ENCODE measurements at places on chromosomes 1 and 21.
A peak's percentile ranks its signal among the peaks of the same experiment; 100 is the strongest.

DNA sequence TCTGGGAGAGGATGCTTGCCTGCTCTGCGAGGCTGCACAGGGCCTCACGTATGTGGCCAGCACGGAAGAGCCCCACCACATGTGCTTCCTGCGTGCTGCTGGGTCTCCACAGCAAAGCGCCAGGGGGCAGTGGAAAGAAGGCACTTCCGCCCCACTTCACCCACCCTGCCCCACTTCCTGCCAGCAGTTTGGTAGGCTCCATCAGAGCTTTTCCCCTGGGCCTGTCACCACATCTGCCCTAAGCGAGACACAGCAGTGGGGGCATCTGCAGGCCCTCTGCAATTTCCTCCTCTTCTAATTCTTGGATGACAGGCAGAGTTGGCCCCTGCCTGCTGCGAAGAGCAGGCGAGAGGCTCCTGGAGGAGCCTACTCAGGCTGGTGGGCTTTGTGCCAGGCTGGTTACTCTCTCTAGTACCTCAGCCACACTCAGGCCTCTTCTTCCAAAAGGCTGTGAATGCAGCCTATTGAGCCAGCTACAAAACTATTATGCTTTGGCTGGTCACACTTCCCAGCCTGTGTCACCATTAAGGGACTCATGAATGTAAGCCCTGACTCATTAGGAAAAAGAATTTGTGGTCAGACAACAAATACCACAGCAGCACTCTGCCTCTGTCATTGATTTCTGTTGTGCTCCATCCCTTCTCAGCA lies 25.0 kb downstream of the CD244 start:
- peak; percentile 22 for DNase-seq

GRCh38 chr1:7857985-7858384 lies 5.1 kb upstream of the UTS2 start:
- DNase-seq, result no peak

GRCh38 chr21:25189497-25189896 lies 417.8 kb downstream of the MRPL39 start:
- DNase-seq, result no peak

- DNase-seq, result no peak
These were observed 3.0 kb downstream of the MYOG start for GRCh38 chr1:203082571-203083462.

- no peak for DNase-seq
These were observed 15.9 kb downstream of the SLC27A3 start for GRCh38 chr1:153790966-153791647.

DNA sequence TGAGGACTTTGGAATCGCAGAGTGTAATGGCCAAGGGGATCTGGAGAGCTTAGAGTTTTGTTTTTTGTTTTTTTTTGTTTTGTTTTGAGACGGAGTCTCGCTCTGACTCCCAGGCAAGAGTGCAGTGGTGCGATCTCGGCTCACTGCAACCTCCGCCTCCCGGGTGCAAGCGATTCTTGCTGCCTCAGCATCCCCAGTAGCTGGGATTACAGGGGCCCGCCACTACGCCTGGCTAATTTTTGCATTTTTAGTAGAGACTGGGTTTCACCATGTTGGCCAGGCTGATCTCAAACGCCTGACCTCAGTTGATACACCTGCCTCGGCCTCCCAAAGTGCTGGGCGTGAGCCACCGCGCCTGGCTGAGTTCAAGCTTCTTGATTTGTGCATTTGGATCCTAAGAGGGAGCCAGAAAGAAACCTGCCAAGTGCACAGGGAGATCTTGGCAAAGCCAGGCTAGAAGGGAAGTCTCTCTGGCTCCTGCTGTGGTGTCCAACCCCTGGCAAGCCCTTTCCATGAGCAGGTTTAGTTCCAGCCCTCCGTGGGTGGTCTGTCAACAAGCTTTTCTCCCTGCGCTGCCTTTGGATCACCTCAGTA lies 852 bp downstream of the FAAH start:
- no peak for DNase-seq

DNA sequence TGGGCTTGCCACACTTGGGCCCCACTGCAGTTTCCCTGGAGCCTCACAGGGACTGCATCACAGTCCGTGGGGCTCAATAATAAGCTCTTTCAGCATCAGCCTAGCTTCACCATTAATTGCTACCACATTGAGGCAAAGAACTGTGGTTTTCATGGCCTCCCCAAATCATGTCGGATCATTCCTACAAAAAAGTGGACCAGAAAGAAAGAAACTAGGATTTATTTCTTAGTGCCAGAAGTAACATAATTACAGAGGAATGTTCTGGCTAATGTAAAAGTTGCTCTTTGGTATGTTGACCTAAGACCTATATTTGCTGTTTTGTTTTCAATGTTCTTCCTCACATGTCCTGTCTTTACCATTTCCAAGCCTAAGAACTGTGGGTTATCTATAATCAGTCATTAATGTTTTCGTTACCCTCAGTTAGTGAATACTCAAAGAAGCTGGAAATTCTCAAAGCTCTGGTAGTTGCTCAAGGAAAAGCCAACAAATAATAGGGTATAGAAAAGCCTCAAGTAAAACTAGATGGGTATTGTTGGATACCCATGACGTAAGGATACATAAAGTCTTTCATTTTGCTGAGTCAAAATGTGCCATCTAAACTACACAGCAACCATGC lies 173.9 kb downstream of the LTN1 start:
- DNase-seq, result no peak

- no peak for DNase-seq
These were observed 149.9 kb downstream of the CHRM3 start for GRCh38 chr1:239536165-239536849.

GRCh38 chr1:205285381-205286101 lies 36.0 kb downstream of the NUAK2 start:
- peak; percentile 41 for DNase-seq

DNA sequence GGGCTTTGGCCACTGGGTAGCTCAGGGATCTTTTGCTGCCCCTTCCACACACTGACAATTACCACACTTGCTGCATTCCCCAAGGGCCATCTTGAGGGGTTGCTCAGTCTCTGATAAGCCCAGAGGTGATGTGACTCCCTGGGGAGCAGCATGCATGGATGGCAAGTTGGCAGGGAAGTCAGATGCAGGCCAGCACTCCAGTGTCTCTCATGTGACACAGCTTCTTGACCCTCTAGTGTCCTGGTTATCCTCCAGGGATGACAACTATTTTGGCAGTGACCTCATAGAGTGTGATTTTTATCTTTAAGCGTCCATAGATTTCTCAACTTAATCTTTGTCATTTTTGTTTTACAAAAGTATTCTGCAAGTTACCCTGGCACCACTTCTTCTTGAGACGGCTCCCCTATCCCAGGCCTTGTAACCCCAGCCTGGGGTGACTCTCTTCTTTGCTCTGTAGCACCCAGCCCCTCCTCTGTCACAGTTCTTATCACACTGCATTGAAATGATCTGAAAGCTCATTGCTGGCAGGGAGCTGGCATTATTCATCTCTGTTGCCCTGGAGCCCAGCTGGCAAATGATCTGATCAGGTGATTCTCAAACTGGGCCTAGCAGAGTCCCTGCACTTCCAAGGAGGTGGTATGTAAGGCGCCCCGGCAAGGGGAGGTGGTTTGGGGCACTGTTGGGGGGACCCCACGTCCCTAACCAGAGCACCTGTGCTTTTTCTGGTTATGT lies 72.6 kb downstream of the TENT5C start:
- no peak for DNase-seq
